ENCODE measurements at places on chromosomes 1 and 21.

DNA sequence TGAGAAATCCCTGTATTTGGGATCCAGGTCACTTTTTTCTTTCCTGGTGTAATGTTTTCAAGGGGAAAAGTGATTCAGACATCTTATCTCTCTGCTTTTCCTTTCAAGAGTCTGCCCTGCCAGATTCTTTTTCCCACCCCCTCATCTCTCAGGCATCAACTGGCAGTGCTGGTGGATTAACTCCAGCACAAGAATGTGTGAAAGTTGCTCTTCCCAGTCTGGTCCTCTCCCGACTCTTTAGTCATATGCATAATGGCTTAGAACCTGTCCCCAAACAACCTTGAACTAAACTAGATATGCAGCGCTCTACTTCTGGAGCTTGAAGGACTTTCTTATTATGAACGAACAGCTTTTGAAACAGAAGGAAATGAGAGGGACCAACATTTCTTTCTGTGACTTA is 88.5 kb downstream of the SLC44A5 start:
- DNase-seq = no peak

DNA sequence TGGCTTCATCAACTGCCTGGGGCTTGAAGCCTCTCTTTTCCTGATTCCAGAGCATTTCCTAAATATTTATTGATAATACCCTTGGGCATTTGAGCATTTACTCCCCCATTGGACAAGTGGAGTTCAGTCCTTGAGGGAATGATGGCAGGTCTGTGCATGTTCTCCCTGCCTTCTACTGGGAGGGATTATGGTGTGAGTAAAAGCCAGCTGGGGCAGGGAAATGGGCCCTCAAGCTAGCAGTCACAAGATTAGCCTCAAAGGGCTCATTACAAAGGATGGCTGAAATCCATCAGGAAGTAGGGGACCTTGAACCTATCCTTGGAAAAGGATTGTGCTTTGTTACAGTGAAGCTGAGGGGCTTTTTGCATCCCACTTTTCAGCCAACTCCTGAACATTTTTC is 24.2 kb upstream of the OSBPL9 start:
- no peak for DNase-seq

GRCh38 chr1:10973956-10974881 is 38.2 kb upstream of the TARDBP start:
- DNase-seq = no peak

DNA sequence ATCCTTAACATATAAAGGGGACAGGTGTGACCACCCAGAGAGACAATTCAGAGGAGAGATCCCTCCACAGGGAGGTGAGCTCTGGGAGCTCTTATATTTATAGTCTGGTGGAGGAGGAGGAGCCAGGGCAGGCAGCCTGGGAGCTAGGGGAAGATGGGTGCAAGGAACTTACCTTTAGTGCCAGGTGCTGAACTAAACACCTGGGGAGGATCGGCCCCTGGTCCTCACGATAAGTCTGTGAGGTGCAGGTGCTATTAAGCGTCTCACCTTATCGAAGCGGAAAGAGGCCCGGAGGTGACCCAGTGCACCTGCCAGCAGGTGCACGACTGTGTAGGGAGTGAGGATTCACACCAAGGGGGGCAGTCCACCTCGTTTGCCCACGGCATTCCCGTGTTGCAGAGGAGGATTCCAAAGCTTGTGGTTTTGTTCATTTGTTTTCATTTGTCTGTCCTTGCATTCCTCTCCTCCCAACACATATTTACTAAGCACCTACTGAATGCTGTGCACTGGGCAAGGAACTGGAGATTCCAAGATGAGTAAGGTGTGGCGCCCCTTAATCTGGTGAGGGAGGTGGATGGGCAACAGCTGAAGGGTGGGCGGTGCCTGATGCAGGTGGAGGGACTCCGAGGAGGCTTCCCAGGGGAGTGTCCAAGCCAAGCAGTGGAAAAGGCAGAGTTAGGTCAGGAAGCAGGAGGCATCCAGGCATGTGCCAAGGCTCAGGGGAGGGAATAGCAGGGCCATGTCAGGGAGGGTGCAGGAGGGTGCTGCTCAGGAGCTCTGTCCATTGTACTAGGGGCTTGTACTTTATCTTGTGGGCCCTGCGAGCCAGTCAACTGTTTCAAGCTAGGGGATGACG is 11.5 kb downstream of the ARHGEF10L start:
- no peak for DNase-seq

DNA sequence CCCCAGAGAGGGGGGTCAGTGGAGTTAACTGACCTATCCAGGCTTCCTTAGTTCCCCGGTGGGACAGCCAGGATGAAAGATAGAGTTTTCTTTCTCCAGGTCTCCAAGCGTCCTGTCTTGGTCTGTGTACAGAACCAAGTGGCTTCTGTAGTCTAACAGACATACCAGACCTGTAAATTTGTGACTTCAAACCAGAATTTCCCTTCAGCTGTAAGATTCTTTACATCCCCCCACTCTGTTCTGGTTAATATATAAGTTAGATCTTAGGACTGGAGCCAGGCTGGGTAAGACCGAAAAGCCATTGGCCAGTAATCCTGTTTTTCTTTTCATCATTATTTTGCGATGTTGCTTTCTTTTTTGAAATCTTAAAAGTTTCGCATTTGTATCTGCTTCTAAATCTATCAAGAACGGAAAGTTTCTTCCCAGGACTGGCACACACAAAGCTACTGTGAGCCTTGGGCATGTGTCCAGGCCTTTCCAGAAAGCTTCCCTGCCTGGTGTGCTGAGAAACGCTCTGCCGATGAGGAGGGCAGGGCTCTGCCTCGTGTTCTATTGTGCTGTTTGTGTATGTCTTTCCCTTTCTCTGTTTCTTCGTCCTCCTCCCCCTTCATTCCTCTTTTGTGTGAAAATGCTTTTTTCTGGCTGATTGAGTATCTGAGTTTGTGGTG is 72.3 kb downstream of the RGL1 start:
- DNase-seq = peak; percentile 70

GRCh38 chr1:1943834-1944570 is 24.9 kb upstream of the TMEM52 start:
- peak; percentile 83 for DNase-seq

DNA sequence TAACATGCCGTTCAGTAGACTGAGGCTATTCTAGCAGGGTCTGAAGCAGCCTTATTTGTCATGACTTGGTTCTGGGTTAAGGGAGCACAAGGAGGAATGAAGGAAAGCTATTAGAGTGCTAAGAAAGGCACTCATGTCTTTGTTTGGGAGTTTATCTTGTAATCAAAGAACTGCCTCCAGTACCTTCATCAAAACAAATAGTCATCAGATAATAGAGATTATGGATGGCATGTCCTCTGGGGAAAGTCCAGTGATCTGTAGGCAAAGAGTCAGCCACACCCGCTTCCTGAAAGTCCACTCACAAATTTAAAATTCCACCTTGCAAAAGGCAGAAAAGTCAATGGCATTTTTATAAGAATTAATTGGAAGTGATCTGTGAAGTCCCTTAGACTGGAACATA is 56.8 kb downstream of the ESRRG start:
- no peak for DNase-seq

- peak; percentile 24 for DNase-seq
Measured at GRCh38 chr1:147821883-147822282, 61.5 kb upstream of the GJA5 start.

DNA sequence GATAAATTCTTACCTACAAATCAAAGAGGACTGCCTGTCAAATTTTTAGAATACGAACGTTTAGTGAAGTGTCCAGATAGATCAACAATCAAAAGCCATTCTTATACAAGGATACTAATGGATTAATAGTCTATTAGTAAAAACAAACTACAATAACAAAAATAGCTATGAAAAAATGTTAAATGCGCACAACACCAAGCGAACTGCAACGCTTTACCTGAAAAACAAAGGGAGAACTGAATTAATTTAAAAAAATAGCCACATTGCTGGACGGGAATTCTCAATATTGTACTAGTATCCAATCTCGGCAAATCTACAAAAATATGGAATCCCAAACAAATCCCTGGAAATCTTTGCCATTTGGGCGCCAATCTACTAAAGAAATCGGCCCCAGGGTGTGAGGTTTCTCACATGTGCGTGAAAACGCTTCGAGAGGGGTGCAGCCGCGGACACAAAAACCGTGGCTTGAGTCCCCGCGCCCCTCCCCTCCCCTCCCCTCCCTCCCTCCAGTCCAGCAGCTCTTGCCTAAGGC is 55.6 kb downstream of the TRAF5 start:
- DNase-seq = no peak

DNA sequence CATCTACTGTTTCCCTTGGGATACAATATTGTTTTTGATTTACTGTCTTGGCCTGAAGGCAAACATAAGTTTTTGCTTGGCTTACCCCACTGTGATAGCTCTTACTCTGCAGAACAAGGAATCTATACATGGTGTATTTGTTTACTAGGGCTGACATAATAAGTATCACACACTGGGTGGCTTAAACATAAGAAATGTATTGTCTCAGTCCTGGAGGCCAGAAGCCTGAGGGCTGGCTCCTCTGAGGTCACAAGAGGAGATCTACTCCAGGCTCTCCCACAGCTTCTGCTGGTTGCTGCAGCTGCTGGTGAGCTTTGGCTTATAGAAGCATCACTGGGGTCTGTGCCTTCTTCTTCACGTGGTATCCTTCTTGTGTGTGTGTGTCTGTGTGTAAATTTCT is 30.7 kb upstream of the IGSF5 start:
- no peak for DNase-seq

- no peak for DNase-seq
Measured at GRCh38 chr1:228058172-228058948, 24.1 kb upstream of the ARF1 start.

DNA sequence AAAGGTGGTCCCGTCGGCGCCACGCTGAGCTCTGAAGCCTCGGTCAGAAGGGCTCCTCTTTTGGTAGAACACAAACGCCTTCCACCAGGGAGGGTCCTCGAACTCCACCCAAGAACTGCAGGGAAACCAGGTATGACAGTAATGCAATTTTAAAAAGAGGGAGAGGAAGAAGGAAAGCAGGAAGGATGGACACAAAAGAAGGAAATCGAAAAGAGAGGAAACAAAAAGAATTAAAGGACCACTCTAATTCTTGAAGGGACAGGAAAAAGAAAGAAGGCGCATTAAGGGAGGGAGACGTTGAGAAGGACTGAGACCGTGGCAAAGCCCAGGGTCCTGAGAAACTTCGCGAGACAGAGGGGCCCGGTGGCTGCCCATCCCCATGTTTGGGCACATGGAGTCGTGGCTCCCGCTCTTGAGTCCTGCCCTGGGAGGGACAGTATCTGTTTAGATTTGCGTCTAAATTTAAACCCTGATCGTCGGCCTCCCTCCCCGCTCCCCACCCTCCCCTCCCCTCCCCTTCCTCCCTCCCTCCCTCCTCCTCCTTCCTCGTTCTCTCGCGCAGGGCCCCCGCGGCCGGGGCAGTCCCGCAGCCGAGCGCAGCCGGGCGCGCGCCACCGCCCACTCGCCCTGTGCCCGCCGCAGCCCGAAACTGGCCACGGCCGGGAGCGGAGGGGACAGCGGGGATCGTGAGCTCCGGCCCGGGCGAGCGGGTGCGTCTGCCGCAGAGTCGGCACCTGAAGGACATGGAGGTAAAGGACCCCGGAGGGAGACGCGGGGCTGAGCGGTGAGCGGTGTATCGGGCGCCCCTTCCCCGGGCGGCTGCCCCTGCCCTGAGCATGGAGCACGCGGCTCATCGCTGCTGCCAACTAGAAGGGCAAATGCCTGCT is at the start of gene RCSD1:
TSS of gene RCSD1 (plus strand) at position 552 of the 887 bp plus-strand sequence. CDS start at position 744, 192 bp downstream.
- peak; percentile 76 for DNase-seq

DNA sequence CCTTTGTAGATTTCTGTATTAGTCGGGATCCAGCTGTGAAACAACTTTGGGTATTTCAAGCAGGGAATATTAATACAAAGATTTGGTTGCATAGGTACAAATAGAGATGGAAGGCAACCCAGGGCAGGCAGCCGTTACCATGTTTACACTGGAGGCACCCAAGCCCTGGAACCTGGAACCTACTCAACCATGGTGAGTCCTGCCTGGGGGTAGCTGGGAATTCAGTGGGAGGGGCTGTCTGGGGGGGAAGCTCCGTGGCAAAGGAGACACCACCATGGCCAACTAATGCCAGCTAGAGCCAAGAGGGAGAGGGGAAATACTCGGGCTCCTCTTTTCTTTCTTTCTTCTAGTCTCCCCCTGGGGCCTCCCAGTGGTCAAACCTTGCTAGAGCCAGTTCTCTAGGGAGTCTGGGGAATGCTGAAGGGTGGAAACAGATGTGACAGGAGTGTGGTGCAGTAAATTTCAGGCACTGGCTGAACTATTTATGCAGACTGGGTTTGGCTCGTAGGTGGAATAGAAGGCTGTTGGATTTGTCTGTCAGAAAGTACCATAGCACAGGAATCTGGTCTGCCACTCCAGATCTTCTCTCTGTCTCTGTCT is 91.9 kb upstream of the CACNA1E start:
- no peak for DNase-seq

DNA sequence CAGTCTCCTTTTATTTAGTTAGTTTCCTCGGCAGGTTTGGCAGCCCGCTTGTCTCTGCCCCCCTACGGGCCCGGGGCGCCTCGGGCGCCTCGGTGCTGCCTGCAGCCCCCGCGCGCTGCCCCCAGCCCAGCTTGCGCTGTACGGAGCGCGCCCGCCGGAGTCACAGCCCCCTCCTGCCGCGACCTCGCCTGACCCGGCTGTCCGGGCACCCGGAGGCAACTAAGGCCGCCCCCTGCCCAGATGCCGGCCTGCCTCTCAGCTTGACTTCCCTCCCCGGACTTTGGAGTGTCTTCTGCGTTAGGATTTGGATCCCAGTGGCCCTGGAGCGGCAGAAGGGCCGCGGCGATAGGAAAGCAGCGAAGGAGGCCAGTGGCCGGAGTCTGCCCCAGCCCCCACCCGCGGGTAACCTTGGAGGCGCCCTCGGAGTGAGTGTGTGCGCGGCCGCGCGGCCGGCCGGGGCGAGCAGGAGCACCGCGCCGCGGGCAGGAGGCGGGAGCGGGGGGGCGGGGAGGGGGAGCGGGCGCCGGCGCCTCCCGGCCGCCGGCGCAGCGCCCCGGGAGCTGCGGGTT is 7.6 kb downstream of the CDKN2C start:
- DNase-seq = peak; percentile 88

- no peak for DNase-seq
Measured at GRCh38 chr1:239764546-239764945, 327.1 kb upstream of the FMN2 start.

DNA sequence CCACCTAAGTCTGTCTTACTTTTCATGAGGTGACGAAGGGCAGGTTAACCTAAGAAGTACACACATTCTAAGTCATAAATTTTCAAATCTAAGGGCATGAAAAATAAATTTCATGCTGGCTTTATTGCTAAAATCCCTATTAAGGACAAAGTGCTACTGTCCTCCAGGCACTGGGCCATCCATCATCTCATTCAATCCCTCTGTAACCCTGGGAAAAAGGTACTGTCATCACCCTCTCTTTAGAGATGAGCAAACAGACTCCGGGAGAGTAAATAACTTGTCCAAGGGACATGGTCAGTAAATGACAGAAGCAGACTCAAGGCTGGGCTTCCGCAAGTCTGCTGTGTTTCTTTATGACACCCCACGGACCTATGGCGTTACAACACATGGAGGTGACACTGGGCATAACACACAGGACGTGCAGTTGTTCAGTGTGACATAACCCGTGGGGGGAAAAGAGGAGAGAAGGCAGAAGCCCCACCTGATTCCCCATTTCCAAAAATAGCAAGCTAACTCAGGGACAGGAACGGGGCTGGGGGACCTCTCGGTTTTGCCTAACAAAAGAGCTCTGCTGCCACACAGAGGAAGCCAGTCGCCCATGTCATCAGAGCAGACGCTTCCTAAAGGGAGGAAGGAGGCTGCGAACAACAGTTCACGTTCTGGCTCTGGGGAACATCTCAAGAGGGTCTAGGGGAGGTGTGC is 12.5 kb upstream of the SRM start:
- DNase-seq = no peak

GRCh38 chr1:5235355-5235899 is 581.0 kb downstream of the AJAP1 start:
- DNase-seq = no peak
